ENCODE measurements at places on chromosomes 5 and 9. TPM values are rescaled to one million over a fixed set of nuclear protein-coding genes. Genes with fewer than 3 reads are reported as not detected.

GRCh38 chr9:37503736-37504135, 18.0 kb downstream of the POLR1E start:
- DNase-seq = no peak

DNA sequence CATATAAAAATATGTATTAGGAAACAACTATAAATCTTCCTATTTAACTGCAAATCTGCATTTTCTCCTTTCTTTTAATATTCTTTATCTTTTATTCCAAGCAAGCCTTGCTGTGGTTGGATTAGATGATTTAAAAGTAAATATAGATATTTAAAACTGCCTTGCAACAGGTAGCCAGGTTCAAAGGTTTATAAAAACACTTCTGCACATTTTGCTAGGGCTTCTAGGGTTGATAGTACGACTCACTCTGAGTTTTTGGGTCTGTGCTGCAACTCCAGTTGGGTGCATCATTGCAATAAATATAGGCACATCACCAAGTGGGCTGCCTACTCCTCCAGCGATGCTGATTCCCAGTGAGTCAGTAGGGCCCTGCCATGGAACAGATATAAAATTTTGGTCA, 167.7 kb downstream of the MPDZ start:
- no peak for DNase-seq

FAM169A gene
- total RNA-seq = 11.4 TPM

DNA sequence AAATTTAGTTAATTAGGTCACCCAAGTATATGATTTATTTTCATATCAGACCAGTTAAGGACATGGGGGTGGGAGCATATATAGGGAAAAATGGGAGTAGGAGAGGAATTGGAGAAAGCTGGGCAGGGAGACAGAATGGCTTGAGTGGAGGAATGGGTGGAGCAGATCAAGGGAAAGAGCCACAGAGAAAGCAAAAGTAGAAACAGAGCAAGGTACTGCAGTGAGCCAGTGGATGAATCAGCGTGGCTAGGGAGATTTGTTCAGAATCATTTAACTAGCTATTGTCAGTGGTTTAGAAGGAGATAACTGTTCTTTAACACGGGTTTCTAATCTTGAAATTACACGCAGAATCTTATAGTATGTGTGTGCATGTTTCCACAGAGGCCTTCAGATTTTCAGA, 37.4 kb downstream of the SNX24 start:
- no peak for DNase-seq

CORO2A gene
- total RNA-seq = 3.7 TPM
